RPMI7951 (cell line): ENCODE measurements at places on chromosomes 6 and 20. TPM values are rescaled to one million over a fixed set of nuclear protein-coding genes. Genes with fewer than 3 reads are reported as not detected.

- no peak for DNase-seq
These were observed 455.6 kb downstream of the PRKN start for GRCh38 chr6:162271922-162272321.

GRCh38 chr6:136464148-136464547 lies 86.1 kb downstream of the MAP7 start:
- DNase-seq = no peak

PRPH2 gene
- total RNA-seq = 1.8 and 2.5 TPM in 2 replicates

DNA sequence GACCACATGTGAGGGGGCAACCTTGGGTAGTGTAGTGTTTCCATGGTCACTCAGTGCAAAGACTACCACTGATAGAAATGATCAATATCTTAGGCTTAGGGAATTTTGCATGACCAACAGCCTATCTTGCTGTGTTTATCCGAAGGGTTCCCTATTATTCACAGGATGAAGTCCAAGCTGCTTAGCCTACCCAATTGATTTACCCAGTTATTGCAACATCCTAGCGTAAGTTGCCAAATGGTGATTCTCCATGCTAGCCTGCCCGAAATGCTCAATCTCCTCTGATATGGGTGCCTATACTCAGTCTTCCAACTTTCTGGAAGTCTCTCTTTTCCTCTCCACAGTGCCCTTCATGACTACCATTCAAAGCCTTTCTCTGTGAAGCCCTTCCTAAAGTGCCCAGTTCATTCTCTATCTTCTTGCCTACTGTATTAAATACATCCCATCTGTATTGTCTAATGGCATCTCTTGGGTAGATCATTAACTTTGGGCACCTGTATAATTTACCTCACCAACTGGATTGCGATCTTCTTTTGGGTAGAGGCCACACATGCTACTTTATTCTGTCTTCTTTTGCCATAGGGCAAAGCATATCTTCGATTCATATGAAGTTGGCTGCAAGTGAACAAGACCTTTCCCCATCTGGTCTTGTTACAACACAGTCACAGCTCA lies 240.5 kb downstream of the CLIC5 start:
- DNase-seq = no peak

DNA sequence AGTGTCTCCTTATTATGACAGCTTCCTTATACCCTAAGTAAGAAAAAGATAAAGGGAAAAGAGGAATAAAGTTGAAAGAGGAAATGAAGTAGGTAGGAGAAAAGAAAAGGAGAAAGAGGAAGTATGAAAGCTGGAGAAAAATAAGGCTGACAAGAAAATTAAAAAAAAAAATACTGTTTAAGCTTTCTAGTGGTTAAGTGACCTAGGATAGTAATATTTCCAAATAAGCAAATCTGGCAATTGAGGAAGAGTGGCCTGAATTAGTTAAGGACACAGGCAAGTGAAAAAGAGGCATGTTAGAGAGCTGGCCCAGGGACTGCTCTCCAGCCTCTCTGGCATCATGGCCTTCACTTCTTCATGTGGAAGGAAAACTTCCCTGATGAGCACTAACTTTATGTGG lies 76.5 kb upstream of the ADGRF1 start:
- no peak for DNase-seq

SEL1L2 gene
- total RNA-seq = not detected in 2 replicates

GRCh38 chr6:138543657-138544056 lies 44.4 kb upstream of the NHSL1 start:
- no peak for DNase-seq

ANKRD66 gene
- total RNA-seq = not detected in 2 replicates

SCRT2 gene
- not detected in 2 replicates for total RNA-seq

- no peak for DNase-seq
These were observed 35.6 kb downstream of the RIOK1 start for GRCh38 chr6:7424967-7425807.

GRCh38 chr20:31494131-31494530 lies 19.0 kb downstream of the REM1 start:
- DNase-seq = peak; percentile 64

DNA sequence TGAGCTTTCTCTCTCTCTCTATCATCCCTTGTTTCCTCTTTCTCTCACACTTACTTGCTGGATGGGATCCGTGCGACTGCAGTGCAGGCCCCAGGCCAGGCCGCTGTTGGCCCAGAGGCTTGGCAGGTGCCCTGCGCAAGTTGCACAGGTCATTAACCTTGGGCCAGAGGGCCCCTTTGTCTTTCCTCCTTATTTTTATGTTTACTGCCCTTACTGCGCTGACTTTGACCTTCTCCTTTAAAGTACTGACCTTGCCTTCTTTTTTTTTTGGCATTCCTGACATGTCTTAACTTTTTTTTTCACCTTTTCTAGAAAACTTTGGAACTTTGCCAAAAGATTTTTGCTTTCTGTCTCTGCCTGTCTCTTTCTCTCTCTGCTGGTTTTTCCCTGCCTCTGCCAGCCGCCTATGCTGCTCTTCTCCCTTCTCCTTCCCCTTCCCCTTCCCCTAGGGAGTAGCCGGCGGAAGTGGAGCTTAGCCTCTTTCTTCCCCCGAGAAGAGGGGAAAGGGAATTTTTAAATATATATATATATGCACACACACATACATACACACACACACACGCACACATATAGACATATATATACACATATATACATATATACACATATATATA lies 59.6 kb upstream of the CDH4 start:
- DNase-seq = no peak

GRCh38 chr20:19543101-19543500 lies 215.0 kb upstream of the RIN2 start:
- peak; percentile 71 for DNase-seq

DNA sequence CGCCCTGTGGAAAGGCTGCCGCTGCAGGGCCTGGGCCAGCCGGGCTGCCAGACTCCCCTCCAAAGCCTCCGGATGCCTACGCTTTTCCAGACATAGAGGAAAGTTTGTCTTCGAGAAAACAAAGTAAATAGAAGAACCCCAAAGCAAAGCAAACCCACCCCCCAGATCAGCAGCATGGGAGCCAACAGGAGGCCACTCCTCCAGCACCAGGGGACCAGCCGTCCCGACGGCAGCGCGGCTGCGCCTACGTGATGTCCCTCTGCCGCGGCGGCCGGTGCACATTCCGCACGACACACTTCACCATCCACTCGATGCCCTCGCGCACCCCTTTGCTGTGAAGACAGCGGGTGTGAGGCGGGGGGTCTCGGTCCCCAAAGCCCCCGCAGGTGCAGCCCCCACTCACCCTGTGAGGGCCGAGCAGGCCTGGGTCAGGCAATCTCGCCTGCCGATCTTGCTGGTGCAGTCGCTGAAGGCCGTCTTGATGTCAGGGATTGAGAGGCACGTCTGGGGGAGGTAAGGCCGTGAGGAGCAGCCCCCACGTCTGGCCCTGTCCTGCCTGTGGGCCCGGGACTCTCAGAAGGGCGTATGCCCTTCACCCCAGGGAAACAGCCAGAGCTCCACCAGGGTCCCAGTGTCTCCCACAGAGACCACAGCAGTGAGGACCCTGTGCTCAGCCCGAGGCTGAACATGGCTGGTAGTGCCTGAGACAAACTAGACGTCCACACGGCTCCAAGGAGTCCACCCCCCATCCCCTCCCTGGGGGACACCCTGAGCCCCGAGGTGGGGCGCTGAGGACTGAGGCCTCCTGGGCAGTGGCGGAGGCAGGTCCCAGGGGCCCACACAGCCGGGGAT lies 4.0 kb downstream of the TNFRSF6B start:
- DNase-seq = no peak

- DNase-seq = no peak
These were observed 75.8 kb downstream of the PERP start for GRCh38 chr6:138031417-138031816.

GINM1 gene
- total RNA-seq = 47.0 and 49.6 TPM in 2 replicates

MAFB gene
- total RNA-seq = 2.9 and 3.3 TPM in 2 replicates

TMC2 gene
- not detected in 2 replicates for total RNA-seq

DNA sequence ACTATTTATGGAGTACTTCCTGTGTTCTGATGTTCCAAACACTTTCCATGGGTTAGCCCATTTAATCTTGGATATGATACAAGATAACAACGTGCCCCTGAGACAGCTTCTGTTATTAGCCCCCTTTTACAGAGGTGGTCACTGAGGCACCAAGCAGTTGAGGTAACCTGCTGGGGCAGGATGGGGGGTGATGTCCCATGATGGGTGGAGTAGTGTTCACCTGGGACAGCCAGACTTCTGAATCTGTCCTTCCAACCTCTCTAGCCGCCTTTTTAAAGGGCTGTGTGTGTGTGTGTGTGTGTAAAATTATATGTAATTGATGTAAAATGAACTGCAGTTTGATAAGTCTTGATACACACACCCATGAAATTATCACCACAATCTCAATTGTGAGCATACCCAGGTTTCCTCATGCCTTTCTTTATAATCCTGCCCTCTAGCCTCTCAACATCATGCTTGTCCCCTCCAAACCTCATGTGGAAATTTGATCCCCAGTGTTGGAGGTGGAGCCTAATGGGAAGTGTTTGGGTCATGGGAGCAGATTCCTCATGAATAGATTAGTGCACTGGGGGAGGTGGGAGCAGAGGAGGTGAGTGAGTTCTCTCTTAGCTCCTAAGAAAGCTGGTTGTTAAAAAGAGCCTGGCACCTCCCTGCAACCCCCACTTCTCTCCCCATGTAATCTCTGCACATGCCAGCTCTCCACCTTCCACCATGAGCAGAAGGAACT lies 39.2 kb downstream of the PLAGL2 start:
- DNase-seq = peak; percentile 40

DNA sequence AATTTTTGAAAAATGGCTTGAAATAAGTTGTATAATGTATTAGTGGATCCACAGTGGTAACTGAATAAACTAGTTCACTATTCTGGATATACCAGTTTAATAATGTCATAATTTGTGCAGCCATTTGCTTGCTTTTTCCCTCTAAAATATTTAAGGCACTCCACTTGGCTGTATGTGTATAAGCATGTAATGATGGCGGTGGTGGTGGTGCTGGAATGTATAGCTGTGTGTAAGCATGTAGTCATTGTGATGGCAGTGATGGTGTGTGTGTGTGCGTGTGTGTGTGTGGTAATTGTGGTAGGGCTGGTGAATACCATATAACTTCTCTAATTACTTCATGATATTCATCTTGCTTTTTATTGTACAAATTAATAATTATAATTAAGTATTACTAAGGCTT lies 89.2 kb upstream of the HIVEP1 start:
- peak; percentile 10 for DNase-seq

DNA sequence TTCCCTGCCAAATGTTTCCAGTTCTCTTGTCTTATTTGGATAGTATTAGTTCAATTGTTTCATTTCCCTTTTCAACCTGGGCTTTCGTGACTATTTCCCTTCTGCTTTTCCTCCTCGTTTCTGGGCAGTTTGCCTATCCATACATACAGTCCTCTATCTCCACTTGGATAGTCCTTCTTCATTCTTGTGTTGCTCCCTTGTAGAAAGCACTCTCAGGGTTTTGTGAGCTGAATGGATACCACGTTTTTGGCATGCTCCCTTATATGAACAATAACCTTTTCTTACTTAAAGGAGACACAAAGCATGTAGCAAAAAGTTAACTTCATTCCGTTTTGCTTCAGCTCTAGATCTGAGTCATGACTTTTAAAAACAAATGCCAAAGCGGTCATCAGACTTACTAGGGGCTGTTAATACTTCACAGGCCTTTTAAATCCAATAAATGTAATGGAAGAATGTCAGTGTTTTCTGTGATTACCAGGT lies 16.6 kb downstream of the CRYBG1 start:
- peak; percentile 8 for DNase-seq

GRCh38 chr20:50980851-50981713 lies 22.5 kb downstream of the MOCS3 start:
- DNase-seq = peak; percentile 76

- no peak for DNase-seq
These were observed 24.2 kb upstream of the SGK1 start for GRCh38 chr6:134341999-134342567.

DNA sequence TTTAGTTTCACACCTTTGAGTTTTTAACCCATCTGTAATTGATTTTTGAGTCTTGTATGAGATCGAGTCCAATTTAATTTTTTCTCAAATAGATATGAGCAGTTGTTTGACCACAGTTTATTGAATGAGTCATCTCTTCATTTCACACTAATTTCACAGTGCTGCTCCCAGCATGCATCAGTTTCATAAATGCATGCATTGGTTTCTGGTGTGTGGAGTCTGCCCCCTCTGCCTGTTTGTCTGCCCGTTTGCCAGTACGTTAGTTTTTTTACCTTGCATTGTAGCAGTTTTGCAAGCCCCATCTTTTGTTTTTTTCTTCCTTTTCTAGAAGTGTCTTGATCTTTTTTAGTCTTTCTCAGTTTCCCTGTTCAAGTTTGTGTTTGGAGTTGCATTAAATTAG lies 11.9 kb downstream of the SLX4IP start:
- DNase-seq = peak; percentile 88

BLOC1S5 gene
- 16.3 and 18.6 TPM in 2 replicates for total RNA-seq

GRCh38 chr6:131586543-131586942 lies 13.5 kb downstream of the ARG1 start:
- DNase-seq = no peak

GRCh38 chr6:41524634-41525011 lies 21.6 kb upstream of the FOXP4 start:
- no peak for DNase-seq

DNA sequence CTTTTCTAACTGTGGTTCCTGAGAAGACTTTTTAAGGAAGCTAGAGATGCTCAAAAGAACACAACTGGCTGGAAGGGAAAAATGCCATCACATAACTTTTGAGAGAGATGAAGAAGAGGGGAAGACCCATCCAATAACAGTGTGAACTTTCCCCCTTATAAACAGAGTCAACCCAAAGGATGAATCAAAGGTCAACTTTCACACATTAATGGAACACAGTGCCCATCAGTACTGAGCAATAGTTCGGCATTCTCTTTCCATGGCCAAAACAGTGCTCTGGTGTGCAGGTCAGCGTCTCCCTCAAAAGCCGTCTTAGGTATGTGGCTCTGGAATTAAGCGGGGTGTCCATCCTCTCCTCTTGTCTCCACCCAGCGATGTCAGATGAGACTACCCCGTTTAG lies 130.4 kb downstream of the GJA10 start:
- DNase-seq = no peak

DNA sequence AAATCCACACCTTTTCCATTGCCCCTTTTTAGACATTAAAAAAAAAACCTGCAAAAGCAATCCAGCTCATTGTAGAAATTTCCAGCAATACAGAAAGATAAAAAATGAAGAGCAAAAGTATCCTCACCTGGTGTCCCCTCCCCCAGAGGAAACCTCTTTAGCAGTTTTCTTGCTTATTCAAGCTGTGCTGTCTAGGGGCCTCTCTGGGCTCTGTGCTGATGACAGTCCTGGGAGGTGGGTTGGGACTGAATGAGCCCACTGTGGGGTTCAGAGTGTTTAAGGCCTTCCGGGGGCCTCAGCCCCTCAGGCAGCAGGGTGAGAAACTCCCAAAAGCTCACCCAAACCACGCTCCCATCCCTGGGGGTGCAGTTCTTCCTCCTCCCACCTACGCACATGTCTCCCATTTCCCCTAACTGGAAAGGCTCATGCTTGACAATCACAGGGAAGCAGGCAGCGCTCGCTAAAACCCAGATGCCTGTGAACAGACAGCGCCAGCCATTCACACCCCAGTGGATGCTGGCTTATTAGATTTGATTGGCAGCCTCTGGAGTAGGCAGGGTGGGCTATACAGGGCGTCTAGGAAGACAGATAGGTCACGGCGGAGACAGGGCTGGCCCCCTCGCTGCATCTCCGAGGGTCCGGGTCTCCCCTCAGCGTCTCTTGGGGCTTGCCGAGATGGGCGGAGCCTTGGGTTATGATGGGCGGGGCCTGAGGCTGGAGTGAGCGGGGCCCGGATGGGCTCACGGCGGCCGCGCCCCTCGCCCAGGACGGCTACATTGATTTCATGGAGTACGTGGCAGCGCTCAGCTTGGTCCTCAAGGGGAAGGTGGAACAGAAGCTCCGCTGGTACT lies 4.6 kb downstream of the GUCA1A start:
- no peak for DNase-seq

HLA-DPB1 gene
- total RNA-seq = 29.6 and 35.4 TPM in 2 replicates
